ENCODE measurements at places on chromosomes 4 and X.

DNA sequence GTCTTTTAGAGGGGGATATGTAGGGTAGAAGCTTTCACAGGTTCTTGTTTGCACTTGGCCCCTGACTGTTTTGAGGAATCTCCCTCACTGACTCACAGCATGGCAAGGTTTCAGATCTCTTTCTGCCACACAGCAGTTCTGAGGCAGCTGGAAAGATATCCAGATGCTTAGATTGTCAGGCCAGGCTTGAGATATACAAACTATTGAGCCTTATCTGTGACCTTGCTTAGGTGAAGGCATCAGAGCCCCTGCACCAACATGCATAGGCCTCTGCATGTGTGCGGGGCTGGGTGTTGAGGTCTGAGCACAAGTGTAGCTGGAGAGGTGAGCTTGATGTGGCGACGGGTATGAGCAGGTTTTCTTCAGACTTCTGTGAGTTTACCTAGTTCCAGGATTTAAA is 80.9 kb upstream of the MSANTD1 start:
- DNase-seq: no peak

- DNase-seq: no peak
Observed at GRCh38 chr4:7288751-7289523, 96.6 kb downstream of the SORCS2 start.

GRCh38 chrX:15619053-15619755 is 18.4 kb upstream of the ACE2 start:
- no peak for DNase-seq

- DNase-seq: no peak
Observed at GRCh38 chr4:1869530-1870327, 1.5 kb upstream of the NSD2 start.

GRCh38 chr4:168308912-168309311 is 9.6 kb downstream of the DDX60 start:
- no peak for DNase-seq

DNA sequence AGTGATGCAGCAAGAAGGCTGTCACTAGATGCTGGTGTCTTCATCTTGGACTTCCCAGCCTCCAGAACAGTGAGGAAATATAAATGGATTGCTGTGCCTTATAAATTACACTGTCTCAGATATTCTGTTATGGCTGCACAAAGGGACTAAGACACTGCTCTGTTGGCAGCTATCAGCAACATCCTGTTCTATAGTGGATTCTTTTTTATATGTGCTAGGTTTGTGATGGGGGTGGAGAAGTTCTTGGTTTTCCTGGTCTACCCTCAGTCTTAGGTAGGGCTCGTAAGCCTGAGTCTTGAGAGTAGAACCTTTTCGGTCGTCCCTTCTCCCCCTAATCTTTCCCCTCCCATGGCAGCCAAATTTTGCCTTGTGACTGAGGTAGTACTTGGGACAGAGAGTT is 17.3 kb downstream of the STIM2 start:
- no peak for DNase-seq

- no peak for DNase-seq
Observed at GRCh38 chr4:31185014-31185585, 464.9 kb downstream of the PCDH7 start.

DNA sequence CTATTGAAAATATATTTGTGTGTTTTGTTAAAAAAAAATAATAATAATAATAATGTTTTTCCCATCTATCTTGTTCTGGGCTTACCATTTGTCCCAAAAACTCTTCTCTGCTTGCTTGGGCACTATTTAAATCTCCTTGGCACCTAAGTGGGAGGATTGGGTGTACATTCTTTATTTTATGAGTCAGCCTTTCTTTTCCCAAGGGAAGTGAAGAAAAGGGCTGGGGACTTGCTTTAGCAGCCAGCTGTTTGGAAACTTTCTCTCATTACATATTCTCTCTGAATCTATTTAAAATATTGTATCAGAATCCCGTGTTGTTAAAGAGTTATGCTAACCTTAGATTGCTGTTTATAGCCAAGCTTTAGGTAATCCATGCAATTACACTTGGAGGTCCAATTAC is 2332.4 kb downstream of the ARAP2 start:
- no peak for DNase-seq

- no peak for DNase-seq
Observed at GRCh38 chr4:11471618-11472017, 42.9 kb upstream of the HS3ST1 start.

DNA sequence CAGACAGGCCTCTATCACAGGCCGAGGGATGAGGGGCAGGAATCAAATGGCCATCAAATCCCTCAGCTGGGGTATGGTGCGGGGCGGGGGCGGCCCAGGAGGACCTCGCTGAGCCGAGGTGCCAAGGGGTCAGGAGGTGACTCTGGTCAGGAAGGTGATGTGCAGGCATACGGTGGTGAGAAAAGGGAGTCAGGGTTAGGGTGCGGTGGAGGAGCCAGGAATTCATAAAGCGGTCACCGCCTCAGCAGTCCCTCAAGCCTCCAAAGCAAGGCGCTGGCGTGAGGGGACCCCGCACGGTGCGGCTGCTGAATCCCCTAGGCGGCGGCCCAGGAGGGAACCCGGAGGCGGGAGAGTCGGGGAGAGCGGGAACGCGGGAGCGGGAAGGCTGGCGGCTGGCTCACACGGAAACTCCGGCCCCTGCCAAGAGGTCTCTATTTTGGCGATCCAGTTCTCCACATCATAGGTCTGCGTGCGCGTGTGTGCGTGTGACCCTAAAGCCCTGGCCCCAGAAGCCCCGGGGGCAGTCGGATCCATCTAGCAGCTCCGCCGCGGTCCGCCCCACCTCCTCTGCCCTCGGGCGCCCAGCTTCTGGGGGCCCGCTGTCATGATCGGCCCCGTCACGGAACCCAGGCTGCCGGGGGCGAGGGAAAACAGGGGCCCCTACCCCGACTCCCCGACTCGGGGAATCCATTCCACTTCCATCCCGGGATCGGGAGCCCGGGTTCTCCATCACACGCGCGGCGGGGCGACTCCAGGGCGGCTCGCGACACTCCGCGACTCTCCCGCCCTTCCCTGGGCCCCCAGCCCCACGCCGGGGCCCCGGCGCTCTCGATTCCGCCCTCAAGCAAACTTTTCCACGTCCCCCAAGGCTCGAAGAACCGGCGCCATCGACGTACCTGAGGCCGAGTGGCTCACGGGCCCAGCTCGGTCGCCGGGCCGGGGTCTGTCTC is 593 bp downstream of the ELF4 start:
- no peak for DNase-seq

GRCh38 chrX:32599156-32599555 is 612.2 kb downstream of the DMD start:
- DNase-seq: no peak

- no peak for DNase-seq
Observed at GRCh38 chrX:103183912-103184311, 31.0 kb upstream of the BEX4 start.

GRCh38 chr4:141560056-141560455 is 76.3 kb upstream of the IL15 start:
- no peak for DNase-seq

DNA sequence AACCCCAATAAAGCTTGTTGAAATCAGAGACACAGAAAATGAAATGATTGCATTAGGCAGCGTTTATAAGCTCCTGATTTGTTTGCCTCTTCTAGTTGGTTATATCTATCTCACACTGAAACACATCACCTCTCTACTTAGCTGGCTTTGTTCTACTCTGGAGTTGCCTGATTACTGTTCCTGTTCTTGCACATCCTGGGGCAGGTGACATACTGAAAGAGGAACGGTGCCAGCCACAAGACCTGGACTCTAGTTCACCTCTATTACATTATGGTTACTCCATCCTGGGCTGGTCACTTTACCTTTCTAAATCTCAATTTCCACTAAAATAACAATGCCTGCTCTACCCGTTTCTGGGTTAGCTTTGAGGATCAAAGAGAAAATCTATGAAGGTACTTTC is 47.9 kb downstream of the TRIM2 start:
- DNase-seq: no peak

- DNase-seq: no peak
Observed at GRCh38 chrX:150293311-150294013, 69.7 kb upstream of the MAMLD1 start.

GRCh38 chrX:152902502-152902820 is 4.6 kb downstream of the ZNF185 start:
- no peak for DNase-seq

DNA sequence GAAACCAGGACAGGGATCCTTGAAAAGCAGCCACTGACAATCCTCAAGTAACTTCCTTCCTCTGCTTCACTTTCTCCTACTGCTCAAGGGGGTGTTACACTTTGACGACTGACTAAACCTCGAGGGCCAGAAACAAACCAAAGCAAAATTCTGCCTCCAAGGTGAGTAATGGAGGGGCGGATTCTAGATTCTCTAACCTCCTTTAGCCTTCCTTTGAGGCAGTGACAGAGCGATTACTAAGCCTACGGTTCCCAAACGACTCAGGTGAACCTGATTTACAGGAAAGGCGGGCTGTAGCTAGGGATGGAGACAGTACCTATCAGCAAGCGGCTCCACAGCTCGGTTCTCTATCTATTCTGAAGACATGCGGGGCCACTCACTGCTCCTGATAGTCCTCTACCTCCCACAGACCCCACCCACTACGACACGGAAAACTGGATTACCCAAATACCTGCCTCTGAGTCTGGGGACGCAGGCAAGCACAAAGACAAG is 487 bp downstream of the TBCK start:
- no peak for DNase-seq

DNA sequence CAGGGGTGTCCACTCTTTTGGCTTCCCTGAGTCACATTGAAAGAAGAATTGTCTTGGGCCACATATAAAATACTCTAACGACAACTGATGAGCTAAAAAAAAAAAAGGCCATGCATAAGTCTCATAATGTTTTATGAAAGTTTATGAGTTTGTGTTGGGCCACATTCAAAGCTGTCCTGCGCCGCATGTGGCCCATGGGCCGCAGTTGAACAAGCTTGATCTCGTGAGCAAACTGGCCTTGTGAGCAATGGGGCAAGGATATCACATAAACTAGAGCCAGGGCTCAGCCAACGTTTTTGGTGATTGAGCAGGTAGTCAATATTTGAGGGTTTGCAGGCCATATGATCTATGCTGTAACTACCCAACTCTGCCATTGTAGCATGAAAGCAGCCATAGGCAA is 44.6 kb upstream of the PHKA2 start:
- no peak for DNase-seq

DNA sequence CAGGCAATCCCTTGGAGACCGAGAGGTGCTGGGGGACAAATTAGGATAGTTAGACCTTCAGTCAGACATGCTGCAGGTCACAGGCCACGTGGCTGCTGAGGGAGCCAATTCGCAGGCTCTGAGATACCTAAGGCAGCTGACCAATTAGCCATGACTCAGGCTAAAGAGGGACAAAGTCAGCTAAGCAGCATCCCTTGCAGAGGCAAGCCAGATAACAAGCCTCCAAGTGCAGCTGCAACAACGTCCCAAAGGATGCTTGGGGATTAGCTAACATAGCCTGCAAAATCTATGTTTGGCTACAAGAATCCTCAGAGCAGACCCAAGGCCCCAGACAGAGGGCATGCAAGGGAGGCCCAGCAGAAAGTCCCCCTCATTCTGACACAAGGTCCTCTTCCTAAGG is 93.5 kb downstream of the SEL1L3 start:
- no peak for DNase-seq

DNA sequence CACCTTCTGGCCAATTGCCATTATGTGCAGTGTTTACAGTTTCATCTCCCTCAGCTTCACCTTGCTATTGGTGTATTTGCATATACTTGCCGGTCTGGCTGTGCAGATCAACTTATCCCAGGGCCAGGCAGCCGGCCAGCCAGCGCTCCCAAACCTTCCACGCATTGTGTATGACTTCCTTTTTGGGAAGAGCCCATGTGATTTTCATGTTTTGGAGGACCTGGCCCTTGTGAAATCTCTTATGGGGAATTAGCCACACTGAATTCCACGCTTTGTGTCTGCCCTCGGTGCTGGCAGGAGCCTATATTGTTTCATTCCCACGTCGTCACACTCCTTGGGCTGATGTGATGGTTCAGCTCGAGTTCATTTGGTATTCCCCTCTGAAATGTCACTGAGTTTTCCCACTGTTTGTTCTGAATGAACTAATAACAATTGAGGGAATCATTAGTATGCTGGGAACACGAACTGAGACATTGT is 6.0 kb upstream of the PDLIM3 start:
- DNase-seq: no peak

- DNase-seq: no peak
Observed at GRCh38 chrX:2676794-2677675, 14.1 kb upstream of the CD99 start.

DNA sequence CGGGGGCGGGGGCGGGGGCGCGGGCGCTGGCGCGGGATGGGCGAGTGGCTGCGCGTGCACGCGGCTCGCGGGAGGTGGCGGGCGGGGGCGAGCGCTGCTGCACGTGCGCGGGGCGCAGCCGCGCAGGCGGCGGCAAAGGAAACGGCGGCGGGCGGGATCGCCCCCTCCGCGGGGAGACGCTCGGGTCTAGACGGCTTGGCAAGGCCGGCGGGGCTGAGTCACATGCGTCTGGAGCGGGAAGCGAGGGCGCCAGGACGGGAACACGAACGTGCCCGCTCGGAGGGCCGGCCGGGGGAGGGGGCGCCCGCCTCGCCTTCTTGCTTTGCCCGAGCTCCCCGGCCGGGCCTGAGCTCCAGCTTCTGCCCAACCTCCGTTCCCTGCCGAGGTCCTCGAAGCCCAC is 4.3 kb upstream of the HAUS7 start:
- peak; percentile 34 for DNase-seq

GRCh38 chr4:64899563-64899962 is 490.3 kb upstream of the TECRL start:
- DNase-seq: no peak

- DNase-seq: no peak
Observed at GRCh38 chrX:68532831-68533533, 34.1 kb downstream of the YIPF6 start.

DNA sequence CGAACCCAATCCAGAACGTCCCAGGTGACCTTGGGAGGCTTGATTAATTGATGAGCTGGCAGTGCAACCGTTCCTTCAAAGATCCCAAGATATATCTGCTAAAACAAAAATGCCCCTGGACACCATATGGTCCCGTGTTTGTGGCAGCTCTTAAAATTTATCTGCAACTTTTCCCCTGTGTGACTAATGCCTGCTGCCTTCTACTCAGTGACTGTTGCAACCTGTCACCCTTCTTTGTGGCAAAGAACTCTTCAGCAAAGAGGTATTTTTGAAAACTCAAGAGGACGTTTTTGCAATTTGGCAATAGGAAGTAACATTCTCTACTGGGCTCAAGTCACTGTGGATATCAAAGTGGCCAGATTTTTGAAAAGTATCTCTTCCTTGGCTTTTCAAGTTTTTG is 75.8 kb upstream of the SOD3 start:
- DNase-seq: no peak

GRCh38 chrX:14497184-14497666 is 32.1 kb upstream of the GLRA2 start:
- no peak for DNase-seq

- no peak for DNase-seq
Observed at GRCh38 chr4:169017971-169018370, 7.9 kb upstream of the CBR4 start.

GRCh38 chrX:118212817-118213183 is 96.2 kb upstream of the KLHL13 start:
- DNase-seq: no peak

- DNase-seq: no peak
Observed at GRCh38 chr4:90105274-90105673, 21.9 kb upstream of the CCSER1 start.

Measured in hypothalamus (tissue), 51 donors.